Coronary artery (tissue), 2 donors: ENCODE measurements at places on chromosomes 7 and 10.

- DNase-seq, result no peak
Observed at GRCh38 chr10:129320340-129320739, 146.7 kb upstream of the MGMT start.

GRCh38 chr10:59366290-59366689 is 3.9 kb upstream of the FAM13C start:
- no peak for DNase-seq

DNA sequence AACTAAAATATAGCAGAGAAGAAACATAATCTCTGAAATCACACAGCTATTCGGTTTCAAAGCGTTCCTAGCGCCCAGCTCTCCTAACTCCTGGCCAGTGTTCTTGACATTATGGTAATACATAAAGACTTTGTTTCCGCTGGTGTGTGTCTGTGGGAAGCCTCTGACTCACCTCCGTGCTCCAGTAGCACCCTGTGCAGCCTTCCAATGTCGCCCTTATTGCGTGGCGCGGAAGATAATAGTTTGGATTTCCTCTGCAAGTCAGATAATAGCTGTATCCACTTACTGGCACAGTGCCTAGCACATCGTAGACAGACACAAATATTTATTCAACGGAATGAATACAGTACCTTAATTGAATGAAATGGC is 570 bp downstream of the BMS1 start:
- DNase-seq, result no peak

DNA sequence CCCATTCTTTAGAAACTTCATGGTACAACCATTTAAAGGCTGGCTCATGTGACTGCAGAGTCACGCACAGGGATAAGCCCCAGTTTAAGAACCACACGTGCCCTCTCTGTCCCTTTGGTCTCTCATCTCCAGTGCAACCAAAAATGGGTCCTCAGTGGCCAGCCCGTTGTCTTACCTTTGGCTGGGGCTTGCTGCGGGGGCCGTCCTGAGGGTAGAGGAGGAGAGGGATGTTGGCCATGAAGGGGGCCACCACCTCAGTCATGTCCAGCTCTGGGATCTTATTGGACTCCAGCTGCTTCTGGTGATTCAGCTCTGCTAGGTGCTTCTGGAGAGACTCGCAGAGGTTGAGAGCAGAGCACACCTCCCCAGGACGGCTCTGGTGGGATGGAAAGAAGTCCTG is 22.3 kb downstream of the PSAP start:
- DNase-seq, result no peak

- DNase-seq, result no peak
Observed at GRCh38 chr7:42946627-42946950, 14.4 kb downstream of the MRPL32 start.

DNA sequence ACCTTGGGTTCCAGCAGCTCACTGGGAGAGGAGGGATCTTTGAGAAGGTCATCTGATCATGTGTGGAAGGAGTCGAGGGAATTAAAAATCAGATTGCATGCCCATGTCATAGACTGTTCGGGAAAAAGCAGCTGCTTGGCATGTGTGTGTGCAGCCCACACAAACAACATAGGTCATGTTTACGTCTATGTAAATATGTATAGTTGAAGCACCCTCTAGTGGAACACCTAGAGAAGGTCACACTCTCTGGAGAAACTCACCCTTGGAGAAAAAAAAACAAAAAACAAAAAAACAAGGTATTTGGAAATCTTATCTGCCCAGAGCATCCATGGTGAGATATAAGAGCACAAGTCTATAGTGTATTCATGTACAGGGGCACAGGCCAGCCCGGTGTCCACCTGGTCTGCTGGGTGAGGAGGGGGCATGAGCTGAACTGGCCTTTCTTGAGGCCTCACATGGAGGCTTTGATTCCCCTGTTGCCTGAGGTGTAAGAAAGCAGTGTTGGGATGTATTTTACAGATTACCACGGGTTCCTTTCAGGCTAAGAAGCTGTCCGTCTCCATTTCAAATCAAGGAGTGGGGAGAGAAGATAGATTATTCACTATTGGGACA is 98.0 kb downstream of the NPY start:
- no peak for DNase-seq

GRCh38 chr10:22554461-22555182 is 159.8 kb downstream of the PIP4K2A start:
- peak; percentile 80 for DNase-seq
